Activated CD8-positive, alpha-beta memory T cell treated with anti-CD3 and anti-CD28 coated beads, Interleukin-2, amount 50 U/mL, for 48 hours (primary cell): ENCODE measurements at places on chromosomes 6 and 20.

DNA sequence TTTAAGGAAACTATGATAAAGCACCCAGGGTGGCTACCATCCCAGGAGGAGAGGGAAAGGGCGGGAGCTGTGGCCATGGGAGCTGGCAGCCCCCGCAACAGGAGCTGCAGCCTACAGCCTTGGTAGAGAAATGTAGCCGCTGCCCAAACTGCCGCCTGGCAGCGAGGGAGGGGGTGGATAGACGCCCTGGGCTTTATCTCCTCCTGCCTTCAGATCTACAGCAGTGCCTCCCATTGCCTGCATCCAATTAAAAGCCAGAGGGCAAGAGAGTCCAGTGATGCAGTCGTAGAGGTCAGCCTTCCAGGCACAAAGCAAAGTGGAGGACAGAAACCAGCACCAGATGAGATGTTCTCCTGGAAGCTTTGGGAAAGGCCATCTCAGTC lies 35.0 kb upstream of the ZFAND3 start:
- DNase-seq, result no peak

- no peak for DNase-seq
Measured at GRCh38 chr6:99458319-99458718, 33.2 kb upstream of the PNISR start.

DNA sequence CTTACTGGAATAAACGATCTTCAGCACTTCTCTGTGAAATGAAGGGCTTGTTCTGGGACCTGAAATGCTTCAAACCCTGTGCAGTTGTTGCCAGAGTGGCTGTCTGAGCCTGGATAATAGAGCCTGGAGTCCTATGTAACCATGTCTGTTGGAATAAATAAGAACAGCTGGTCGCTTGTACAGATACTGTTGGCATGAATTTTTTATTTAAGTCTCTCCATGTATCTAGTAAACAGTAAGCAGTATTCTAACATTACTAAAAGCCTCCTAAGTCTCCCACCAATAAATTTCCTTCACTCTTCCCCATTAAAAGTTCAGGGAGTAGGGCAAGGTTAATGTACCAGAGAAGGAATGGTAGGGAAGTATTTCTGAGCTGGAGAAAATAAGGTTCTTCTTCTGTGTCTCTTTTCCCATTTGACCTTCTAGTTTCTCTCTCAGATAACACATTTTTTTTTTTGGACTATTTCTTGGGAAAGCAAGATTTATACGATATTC lies 227.5 kb downstream of the PRL start:
- DNase-seq, result no peak

DNA sequence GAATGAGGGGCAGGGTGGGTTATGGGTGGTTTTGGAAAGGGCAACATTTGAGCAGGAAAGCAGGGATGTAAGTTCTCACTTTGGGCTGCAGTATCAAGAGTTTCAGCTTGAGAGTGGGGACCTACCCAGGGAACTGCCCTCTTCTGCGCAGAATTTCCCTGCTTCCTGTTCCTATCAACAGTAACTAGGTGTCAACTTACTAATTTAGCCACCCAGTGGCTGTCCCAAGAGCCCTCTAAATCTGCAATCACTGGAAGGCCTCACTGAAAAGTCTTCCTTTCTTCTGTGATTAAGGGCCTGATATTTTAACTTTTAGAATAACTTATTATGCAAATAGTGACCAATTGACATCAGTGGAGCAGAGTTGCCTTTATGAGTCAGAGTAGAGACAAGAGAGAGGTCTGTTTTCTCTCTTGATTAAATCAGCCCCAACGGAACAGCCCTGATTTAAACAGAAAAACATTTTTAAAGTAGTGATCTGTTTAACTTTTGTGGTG lies 118.2 kb upstream of the RIPOR2 start:
- DNase-seq, result no peak

DNA sequence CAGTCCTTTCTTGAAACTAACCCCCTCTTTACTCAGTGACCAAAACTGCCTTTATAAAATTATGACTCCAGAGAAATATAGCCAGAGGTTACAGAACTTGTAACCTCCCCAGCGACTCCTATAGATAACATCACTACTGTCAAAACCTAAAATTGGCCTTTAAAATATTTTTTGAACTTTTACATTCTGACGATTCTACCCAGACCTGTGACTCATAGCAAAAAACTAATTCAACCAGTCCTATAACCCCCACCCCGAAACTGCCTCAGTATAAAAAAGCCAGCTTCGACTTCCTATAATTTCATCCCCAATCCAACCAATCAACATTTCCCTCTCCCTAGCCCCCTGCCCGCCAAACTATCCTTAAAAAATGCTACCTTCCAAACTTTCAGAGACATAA lies 13.9 kb downstream of the JPH2 start:
- no peak for DNase-seq
